ENCODE measurements at places on chromosomes 2 and 18. TPM values are rescaled to one million over a fixed set of nuclear protein-coding genes. Genes with fewer than 3 reads are reported as not detected.

The NETO1 gene
- total RNA-seq = not detected

The SRD5A2 gene
- total RNA-seq = not detected

The SLC9A4 gene
- total RNA-seq = 0.11 TPM

The OTOS gene
- not detected for total RNA-seq

The ZNF519 gene
- 16.3 TPM for total RNA-seq

The CRYBA2 gene
- total RNA-seq = not detected

The PLCD4 gene
- total RNA-seq = 0.83 TPM

The CCDC121 gene
- 0.11 TPM for total RNA-seq

The CAPN13 gene
- total RNA-seq = not detected

The POTEE gene
- total RNA-seq = 0.76 TPM

The MAP3K19 gene
- total RNA-seq = not detected

The PID1 gene
- not detected for total RNA-seq

The CFAP221 gene
- total RNA-seq = not detected

The PLGLB1 gene
- 1.3 TPM for total RNA-seq

The RTN4 gene
- 70.3 TPM for total RNA-seq

The ECEL1 gene
- total RNA-seq = 0.23 TPM

The DSG2 gene
- 1.3 TPM for total RNA-seq

The VWC2L gene
- total RNA-seq = not detected

The VWA3B gene
- not detected for total RNA-seq

The CYBRD1 gene
- total RNA-seq = 1.4 TPM

The DNAH7 gene
- not detected for total RNA-seq

The SPEG gene
- 1.4 TPM for total RNA-seq

The TBR1 gene
- total RNA-seq = not detected

The FARP2 gene
- 29.0 TPM for total RNA-seq

The CNPPD1 gene
- total RNA-seq = 38.7 TPM

The STAMBP gene
- total RNA-seq = 111 TPM

The DCAF17 gene
- 18.3 TPM for total RNA-seq
